ENCODE measurements at places on chromosomes 11 and 22.

GRCh38 chr22:23396362-23397007, 183.6 kb downstream of the IGLL1 start:
- DNase-seq = no peak

- no peak for DNase-seq
These were observed 4.3 kb downstream of the CYB561A3 start for GRCh38 chr11:61357233-61357893.

DNA sequence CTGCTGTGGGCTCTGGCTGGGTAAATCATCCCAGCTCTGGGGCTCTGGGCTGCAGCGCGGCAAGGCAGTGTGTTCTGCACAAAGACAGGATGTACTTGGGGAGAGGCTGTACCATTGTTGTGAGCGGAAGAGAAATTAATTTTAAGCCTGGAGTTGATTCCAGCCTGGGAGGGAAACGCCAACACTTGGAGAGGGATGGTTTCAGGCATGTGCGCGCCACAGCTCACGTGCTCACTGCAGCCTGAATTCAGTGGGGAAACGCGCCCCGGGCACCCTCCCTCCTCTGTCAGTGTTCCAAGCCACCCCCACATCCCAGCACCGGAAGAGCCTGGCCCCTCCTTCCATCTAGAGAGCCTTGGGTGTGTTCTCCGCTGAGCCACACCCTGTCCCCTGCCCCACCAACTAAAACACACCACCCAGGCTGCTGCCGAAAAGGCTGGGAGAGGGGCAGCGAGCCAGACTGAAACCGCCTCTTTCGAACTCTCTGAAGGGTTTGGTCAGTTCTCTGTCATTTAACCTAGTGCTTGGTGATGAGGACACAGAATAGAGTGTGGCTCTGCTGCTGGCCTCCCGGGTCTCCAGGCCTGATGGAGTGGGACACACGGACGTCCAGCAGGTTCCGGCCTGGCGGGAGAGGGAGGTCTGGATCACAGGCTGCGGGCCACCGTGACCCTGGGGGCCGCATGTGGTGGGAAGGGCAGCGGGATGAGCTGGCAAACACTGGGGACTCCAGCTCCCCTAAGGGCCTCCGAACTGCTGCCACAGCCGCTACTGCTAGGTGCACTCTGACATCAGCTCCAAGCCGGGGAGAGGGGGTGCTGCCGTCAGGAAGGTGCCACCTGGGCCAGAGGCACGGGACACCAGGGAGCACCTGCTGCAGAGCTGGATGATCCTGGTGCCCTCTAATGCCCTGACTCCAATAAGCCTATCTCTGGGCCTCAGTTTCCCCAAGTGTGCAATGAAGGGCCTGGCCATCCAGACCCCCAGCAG, 230.8 kb downstream of the CTTN start:
- no peak for DNase-seq

DNA sequence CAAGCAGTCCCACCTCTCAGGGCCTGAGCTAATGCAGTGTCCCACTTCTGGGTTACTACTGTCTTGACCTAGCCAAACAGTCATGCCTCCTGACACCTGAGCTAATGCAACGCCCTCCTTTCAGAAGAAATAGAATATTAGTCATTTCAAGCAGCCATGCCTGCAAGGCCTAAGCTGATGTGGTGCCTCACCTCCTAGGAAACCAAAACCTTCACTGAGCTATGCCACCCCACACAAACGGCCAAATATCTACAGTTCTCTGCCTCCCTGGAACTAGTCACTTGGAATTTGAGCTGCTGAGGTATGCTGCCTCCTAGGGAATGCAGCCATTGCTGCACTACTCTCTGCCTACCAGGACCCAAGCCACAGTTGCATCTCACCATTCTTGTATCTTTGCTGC, 8.3 kb upstream of the MS4A6E start:
- no peak for DNase-seq

- no peak for DNase-seq
These were observed 1326.0 kb downstream of the LRRC4C start for GRCh38 chr11:40133498-40133897.

DNA sequence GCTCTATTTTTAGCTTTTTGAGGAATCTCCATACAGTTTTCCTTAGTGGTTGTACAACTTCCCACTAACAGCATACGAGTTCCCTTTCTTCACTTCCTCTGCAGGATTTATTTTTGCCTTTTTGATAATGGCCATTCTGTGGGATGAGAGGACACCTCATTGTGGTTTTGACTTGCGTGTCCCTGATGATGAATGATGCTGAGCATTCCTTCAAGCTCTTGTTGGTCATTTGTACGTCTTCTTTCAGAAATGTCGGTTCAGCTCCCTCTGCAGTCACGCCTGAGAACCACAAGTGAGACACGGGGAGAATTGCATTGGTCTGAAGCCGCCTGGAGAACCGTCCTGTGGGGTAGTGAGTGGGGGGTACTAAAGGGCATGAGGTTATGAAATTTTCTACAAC, 2.0 kb upstream of the KRTAP5-10 start:
- peak; percentile 65 for DNase-seq

- DNase-seq = no peak
These were observed 188.5 kb upstream of the ISX start for GRCh38 chr22:34877506-34877905.

GRCh38 chr22:46079093-46079860, 71.0 kb upstream of the PPARA start:
- no peak for DNase-seq

DNA sequence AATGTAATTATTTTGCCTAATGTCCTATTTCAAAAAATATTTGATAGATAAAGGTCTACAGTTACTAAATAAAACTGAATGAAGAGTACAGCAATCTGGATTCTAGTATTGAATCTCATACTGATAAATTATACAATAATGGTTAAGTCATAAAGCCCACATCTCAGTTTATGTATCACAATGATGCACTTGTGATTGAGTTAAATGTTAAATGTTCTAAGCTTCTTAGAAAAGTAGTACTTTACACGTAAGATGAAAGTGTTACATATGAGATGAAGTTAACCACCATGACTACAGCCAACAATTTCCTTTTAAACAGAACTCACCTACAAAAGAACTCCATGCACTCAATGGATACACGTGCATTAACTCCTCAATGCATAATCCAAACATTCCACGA, 51.7 kb downstream of the PHF21A start:
- no peak for DNase-seq

GRCh38 chr22:44328326-44328725, 15.6 kb upstream of the SHISAL1 start:
- DNase-seq = no peak

GRCh38 chr11:6928916-6929315, 2.7 kb downstream of the ZNF215 start:
- peak; percentile 51 for DNase-seq

DNA sequence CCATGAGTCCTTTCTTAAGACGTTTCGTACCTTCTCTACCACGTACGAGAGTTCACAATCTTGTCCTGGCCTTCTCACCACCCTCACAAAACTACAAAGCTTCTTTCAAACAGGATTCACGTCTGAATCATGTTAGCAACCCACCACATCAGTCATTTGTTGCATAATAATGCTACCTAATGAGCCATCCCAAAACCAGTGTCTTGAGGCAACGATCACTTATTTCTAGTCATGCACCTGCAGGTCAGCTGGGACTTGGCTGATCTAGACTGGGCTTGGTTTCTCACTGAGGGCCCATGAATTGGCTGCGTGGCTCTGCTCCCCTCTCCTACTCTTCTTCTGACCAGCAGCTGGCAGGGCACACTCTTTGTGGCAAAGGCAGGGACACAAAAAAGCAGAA, 28.3 kb downstream of the LARGE1 start:
- DNase-seq = no peak

- DNase-seq = no peak
These were observed 138.3 kb downstream of the TMEM135 start for GRCh38 chr11:87176044-87176443.

GRCh38 chr11:115784796-115785521, 280.7 kb upstream of the CADM1 start:
- DNase-seq = no peak

DNA sequence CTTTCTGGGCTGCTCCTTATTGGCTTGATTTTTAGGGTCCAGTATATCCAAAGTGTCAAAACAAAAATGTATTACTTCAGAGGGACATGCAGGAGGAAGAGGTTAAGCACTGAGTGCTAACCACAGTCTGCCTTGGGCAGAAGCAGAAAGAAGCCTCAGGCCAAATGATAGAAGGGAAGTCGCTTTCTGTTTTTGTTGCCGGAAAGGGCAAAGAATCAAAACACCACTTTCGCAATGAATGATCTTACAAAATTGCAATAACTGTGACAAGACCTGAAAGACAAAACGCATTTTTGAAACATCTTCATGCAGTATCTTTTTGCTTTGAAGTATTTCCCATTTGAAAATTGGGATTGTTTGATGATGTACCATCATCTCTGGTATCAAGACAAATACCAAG, 70.1 kb upstream of the PICALM start:
- peak; percentile 79 for DNase-seq

DNA sequence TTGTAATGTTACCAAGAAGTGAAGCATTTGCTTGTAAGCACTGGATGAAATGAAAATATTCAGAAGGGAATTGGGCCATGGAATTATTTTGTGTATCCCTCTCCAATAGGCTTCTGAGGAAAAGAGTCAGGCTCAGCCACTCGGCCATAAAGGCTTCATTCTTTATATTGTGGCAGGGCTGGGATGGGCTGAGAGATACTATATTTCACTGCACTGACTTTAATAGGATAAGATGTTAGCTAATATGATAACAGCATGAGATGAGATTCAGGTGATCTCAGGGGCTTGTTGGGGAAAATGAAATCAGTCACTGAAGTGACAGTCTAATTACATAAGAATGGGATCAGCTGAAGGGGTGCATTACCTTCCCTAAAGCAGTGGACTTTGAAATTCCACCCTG, 7.3 kb upstream of the TRIM44 start:
- no peak for DNase-seq

DNA sequence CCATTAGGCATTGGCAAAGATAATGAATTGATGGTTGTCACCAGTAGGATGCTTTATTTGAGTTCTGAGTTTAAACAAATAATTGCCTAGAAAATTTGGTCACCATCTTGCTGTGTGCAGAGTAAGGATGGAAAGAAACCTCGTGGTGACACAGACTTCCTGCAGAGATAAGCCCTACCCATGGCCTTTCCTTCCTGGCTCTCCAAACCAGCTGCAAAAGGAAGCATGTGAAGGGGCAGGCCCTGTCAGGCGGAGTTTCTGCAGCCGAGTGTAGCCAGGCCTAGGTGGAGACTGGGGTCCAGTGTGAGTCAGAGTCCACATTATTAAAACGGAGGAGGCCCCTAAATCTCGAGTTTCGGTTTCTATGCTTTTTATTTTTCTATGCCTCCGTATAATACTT, 83.1 kb upstream of the ADSL start:
- peak; percentile 67 for DNase-seq

GRCh38 chr11:33013755-33014154, 1.9 kb upstream of the DEPDC7 start:
- DNase-seq = no peak

GRCh38 chr22:47327241-47327640, 564.8 kb downstream of the TBC1D22A start:
- no peak for DNase-seq

DNA sequence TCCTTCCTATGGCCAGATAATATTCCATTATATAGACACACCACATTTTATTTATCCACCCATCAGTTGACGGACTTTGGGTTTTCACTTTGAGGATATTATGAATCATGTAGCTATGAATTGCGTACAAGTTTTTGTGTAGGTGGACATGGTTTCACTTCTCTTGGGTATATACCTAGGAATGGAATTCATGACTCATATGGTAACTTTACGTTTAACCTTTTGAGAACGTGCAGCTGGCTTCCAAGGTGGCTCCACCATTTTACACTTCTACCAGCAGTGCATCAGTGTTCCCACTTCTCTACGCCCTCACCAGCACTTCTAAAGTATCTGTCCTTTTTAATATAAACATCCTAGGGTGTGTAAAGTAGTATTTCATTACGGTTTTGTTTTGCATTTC, 112.0 kb downstream of the PLEKHA7 start:
- DNase-seq = peak; percentile 72

DNA sequence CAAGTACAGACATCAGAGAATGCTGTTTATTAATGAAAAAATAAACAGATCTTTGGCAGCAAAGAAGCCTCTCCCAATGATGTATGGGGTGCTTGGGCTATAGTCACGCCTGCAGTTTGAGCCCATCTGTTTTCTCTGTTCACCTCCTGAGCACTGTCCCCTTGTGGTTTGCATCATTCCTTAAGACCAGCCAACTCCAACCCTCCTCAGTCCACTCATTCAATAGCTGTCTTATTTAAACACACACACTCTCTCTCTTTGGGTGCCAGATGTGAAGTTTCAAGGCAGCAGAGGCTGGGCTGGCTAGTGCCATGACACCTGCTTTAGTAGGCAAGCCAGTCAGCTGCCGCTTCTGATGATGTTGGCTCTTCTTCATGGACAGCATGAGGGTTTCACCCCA, 58.1 kb downstream of the POLD3 start:
- no peak for DNase-seq

- DNase-seq = no peak
These were observed 85.5 kb downstream of the NELL1 start for GRCh38 chr11:20754933-20755332.

DNA sequence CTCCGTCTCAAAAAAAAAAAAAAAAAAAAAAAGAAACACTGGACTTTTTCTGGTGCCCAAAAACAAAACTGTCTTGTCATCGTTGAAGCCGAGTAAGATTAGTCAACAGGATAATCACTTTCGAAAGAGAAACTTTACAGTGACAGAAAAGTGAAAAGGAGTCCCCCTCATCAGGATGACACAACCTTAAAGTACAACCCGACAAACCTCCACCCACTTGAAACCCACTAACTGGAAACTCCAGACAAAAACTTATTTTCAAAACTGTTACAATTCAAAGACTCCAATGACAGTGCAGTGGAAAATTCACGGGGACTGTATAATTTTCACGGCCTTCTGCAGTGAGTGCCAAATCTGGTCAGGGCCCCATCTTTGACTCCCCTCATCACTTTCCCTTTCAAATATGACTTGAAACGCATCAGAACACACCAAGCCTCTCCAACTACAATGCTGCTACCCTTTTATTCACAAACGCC, 1.3 kb downstream of the DENND5A start:
- peak; percentile 85 for DNase-seq

DNA sequence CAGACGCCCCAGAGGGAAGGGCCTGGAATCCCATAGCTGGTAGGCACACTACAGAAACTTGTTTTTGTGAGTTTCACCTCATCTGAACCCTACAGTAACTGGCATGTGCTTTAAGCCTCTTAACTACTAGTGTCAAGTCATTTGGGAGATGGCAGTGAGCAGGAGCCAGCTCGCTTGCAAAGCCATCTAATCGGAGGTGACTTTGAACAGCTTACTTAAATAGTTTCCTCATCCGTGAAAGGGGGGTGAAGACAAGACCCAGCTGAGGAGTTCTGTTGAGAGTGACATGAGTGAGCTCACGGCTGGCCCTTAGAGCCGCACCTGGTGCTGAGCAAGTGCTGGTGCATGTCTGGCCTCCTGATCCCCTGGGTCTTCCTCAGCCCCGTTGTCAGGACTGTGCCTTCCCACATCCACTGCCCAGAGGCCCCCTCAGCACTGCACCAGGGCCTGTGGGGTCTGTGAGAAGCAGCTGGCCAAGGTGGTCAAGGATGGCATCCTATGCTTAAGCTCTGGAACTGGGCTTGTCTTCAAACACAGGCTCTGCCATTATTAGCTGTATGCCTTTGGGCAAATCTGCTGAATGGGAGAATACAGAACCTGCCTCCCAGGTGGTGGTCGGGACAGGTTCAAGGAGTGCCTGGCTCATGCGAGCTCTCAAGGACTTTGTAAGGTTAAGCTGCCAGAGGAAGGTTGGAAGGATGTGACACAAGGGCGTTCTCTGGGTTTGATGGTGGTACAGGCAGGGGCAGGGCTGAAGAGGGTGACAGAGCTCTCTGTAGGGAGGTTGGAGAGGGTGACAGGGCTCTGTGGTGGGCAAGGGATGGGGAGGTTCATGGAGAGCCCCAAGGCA, 27.3 kb downstream of the INCENP start:
- no peak for DNase-seq

Data from activated CD4-positive, alpha-beta T cell treated with anti-CD3 and anti-CD28 coated beads, Interleukin-2, amount 10 ng/mL, durations not matched to agents 24 days and 14 days (primary cell).